ENCODE measurements at places on chromosomes 6 and 20.

DNA sequence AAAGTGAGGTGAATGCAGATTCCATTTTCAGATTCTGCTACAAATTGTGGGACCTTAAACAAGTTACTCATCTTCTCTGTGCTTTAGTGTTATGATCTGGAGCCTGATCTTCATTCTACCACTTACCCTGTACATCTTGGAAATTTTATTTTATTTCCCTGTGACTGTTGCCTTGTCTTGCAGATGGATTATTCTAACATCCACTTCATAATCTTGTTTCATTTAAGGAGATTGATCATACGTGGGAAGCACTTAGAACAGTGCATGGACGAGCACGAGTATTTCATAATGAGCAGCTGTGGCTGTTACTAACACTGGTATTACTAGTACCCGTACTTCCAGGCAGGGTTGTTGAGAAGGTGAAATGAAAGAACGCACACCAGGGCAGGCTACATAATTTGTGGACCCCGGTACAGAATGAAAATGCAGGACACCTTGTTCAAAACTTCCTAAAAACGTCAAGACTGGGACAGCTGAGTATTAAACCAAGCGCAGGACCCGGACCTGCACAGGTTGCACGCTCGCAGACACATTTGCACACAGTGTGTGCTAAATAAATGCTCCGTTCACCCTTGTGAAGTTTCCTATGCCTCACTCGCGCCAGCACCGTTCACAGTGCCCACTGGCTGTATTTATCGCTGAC, 535 bp upstream of the CCDC170 start:
- no peak for DNase-seq

DNA sequence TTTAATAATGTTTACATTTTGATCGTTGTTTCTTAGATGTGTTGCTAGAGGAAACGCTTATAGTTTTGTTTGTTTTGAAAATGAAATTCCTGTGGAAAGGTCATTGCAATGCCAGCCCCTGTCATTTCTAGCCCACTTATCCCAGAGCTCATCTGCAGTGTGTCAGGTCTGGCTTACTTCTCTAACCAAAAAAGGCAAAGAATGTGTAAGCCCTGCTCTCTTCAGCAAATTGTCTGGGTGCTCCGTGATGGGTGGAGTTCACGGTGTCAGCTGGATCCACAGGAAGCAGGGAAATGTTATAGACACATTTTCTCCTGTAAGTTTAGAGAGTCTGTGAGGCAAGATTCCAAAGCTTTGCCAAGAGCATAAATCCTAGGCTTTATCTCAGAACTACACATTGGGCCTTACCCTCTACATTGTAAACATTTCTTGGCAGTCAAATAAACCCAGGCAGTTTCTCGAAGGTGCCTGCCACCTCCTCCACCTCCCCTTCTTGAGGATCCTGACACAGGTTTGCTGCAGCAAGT, 50.9 kb downstream of the RPRD1B start:
- DNase-seq: no peak

- no peak for DNase-seq
Measured at GRCh38 chr6:48151142-48151541, 40.1 kb upstream of the PTCHD4 start.

- no peak for DNase-seq
Measured at GRCh38 chr20:53678315-53678989, 84.8 kb upstream of the ZNF217 start.

GRCh38 chr6:79201143-79201542, 33.3 kb downstream of the HMGN3 start:
- DNase-seq: no peak

DNA sequence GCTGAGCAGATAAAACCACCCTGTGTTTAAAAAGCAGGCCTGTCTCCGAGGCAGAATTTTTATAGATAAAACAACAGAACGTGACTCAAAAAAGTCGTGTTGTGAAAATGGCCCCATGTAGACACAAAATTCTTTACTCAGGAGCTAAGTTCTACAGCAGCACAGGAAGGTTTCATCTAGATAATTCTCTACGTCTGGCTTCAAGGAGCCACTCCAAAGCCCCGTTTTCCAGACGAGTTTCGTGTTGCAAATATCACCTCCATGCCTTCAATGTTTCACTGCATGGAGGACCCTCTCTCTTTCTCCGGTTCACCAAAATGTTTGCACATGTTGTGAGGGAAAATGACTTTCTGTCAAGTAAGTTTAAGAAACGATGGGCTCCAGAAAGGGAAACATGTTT, 12.0 kb upstream of the BMP7 start:
- no peak for DNase-seq

- DNase-seq: no peak
Measured at GRCh38 chr6:6006428-6007365, at the start of gene NRN1. NRN1 (minus strand) TSS chr6:6006925; CDS start chr6:6006749, 176 bp downstream.

DNA sequence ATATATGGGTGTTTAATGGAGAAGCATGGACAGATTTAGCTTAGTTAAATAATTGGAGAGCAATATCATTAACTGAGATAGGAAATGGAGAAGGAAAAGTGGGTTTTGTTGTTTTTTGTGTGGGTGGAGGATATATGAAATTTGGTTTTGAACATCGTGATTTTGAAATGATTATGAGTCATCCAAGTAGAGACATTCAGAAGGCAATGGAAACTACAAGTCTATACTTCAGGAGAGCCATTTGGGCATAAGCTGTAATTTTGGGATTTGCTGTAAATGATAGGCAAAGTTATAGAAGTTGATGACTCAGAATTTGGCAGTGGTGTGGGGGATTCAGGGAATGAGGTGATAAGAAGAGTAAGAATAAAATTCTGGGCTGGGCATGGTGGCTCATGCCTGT, 27.4 kb upstream of the FAM135A start:
- no peak for DNase-seq

DNA sequence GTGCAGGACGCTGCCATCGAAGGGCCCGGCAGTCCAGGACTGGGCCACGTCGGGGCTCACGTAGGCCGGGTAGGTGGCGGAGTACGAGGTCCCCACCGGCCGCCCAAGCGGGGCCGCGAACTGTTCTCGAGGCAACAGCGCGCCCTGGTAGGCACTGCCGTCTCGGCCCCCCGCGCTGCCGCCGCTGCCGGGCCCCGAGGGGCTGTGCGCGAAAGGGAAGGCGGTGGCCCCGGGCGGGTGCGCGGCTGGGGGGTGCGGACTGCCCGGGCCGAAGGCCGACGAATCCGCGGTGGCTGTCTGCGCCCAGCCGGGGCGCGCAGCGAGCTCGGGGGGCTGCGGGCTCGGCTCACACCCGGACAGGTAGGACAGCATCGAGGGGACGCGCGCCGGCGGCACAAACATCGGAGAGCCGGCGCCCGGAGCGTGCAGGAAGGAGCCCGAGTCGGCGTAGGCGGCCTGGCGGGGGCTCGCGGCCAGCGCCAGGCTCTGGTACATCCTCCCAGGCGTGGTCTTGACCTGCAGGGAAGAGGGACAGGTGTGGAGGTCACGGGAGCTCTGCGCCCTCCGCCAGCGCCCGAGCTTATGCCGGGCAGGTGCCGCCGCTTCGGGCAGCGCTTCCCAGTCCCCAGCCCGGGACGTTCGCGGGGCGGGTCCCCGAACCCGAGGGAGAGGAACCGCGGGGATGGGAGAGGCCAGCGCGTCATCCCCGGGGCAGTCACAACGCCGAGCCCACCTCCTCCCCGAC, 596 bp downstream of the GATA5 start:
- no peak for DNase-seq

DNA sequence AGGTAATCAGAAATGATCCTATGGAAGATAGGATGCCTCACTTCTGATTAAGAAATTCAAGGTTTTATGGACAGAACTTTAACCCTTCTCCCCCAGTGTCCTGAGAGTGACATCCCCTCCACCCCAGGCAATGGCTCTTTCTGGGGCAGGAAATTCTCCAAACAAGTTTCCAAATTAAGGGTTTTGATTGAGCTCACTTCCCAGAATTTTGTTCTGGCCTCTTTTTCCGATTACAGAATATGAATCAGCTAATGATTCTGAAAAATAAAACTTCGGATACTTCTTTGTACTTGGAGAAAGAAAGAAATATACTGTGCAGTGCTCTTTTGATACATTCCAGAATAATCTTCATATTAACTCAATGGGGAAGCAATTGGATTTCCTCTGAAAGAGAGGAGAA, 32.8 kb upstream of the TASP1 start:
- DNase-seq: no peak

- no peak for DNase-seq
Measured at GRCh38 chr20:18734525-18735189, 78.9 kb upstream of the SCP2D1 start.

GRCh38 chr6:159826968-159827647, 27.0 kb downstream of the PNLDC1 start:
- no peak for DNase-seq

DNA sequence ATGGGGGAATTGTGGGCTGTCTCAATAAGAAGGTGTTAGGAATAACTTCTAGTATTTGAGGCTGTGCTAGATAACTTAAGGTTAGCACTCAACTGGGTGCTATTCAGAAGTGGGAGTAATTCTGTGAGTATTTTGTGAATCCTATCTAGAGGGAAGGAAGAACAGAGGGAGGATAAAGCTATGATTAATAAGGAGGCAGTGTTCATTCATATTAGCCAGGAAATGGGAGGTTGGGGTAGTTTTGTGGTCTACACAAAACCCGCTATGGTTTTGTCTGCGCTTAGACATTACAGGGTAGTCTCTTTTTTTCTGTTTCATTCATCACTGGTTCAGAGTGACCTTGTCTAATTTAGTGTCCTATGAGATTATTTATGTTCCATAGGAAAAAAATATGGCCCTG, 341.0 kb downstream of the ARHGAP18 start:
- DNase-seq: no peak

DNA sequence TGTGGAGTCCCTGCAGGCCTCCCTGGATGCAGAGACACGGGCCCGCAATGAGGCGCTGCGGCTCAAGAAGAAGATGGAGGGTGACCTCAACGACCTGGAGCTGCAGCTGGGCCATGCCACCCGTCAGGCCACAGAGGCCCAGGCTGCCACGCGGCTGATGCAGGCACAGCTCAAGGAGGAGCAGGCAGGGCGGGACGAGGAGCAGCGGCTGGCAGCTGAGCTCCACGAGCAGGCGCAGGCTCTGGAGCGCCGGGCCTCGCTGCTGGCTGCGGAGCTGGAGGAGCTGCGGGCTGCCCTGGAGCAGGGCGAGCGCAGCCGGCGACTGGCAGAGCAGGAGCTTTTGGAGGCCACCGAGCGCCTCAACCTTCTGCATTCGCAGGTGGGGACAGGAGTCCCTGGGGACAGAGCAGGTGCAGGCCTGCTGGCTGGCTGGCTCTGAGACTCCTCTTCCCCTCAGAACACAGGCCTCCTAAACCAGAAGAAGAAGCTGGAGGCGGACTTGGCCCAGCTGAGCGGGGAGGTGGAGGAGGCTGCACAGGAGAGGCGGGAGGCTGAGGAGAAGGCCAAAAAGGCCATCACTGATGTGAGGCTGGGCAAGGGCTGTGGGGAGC, 44.7 kb downstream of the MYH7B start:
- no peak for DNase-seq

DNA sequence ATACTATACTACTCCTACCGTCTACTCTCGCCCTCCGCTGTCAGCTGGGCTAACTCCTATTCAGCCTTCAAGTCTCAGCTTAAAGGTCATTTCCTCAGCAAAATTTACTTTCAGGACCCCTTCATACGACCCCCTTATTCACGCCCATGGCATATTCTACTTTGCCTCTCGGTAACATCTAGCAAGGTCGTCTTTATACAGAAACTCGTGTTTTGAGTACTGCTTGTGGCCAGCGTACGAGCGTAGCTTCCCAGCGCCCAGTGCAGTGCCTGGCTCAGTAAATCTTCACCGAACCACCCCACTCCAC, 546 bp downstream of the CRNKL1 start:
- no peak for DNase-seq

DNA sequence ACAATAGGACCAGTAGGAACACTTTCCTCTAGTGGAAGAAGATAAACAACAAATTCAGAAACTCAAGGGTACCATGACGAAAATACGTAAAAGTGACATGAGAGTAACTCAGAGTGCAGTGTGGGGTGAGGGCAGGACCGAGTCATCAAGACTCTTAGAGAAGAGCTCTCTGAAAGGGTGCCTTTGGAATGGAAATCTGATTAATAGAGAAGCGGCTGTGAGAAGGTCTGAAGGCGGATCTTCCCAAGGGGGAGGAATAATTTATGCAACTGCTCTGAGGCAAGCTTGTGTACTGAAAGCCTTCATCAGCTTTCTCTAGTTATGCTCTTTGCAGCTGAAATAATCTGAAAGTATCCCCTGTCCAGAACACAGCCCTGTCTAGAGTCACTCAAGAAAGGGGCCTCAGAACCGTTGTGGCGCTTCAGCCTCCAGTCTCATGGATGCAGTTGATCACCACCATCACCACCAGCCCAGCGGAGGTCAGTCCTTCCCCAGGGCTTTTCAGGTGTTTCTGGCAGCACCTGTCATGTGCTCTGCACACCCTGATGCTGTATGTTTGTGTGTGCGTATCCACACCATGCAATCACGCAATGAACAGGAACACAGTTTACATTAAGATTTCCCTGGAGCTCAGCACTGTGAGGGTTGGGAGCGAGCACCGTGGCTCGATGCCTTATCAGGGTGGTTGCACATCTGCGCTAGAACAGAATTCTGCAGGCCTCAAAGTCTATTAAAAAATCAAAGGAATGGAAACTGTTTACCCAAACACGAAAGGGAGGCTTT, 396.5 kb downstream of the SMOC2 start:
- DNase-seq: no peak

DNA sequence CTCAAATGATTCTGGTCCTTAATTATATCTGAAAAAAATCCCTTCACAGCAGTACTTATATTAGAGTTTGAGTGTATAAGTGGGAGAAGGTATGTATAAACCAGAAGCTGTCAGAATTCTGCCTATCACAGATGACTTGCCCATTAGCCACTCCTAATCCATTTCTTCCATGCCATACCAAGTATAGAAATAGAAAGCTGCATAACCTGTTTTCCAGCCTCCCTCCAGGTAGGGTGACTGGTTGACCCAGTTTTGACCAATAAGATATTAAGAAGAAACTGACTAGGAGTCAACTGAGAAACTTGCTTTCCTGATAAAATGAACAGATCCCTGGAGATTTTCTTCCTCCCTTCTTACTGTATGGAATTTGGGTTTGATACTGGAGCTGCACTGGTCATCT, 112.2 kb upstream of the GRIK2 start:
- no peak for DNase-seq

DNA sequence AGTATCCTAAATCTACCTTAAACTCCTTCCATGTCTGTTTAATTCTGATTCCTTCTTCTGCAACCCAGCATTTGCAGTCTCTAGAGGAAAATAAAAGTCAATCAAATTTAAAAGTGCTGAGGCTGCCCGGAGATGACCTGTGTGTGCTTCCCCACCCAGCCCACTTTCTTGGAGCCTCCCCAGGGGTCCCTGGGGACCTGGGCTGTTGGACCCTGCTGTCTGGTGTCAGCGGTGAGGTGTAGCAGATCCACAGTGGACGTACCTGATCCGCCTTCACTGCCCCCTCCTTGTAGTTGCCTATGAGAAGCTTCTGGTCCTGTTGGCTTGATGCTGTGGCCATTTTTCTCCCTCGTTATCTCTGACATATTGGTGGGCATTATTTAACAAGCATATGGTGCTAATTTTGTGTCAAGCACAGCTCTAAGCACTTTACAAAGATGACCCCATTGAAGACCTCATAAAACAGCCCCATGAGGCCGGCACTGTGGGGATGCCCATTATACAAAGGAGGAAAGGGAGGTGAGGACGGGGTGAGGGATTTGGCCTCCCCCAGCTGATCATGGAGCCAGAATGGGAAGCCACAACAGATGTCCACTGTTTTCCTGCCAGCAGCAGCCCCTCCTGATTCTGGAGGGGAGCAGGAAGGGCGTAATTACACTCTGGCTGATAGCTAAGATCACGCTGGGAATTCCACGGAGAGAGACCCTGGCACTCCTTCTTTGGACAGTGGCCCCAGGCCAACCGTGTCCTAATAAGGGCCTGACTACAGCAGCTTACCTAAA, 628.2 kb downstream of the CDH26 start:
- DNase-seq: no peak
